ENCODE measurements at places on chromosomes 3 and 15.

GRCh38 chr15:64600794-64601193 is 140.4 kb downstream of the ZNF609 start:
- no peak for DNase-seq

DNA sequence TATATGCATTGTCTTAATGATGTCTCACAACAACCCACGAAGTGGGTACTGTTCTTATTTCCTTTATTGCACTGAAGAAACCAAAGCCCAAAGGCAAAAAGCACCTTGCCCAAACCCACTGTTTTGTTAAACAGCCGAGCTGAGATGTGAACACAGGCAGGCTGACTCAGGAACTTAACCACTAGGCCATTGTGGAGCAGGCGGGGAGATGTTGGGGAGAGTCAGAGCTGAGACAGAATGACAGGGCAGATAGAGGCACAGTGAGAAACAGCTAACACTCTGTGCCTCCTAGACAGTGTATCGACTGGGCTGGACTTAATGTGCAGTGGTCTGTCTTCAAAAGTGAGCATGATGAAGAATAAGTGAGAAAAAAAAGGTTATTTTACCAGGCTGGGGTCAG is 56.5 kb downstream of the RPLP1 start:
- no peak for DNase-seq

GRCh38 chr15:58229297-58229768 is 91.2 kb downstream of the AQP9 start:
- no peak for DNase-seq

- DNase-seq: no peak
These were observed 406.9 kb downstream of the NR2F2 start for GRCh38 chr15:96737408-96737807.

DNA sequence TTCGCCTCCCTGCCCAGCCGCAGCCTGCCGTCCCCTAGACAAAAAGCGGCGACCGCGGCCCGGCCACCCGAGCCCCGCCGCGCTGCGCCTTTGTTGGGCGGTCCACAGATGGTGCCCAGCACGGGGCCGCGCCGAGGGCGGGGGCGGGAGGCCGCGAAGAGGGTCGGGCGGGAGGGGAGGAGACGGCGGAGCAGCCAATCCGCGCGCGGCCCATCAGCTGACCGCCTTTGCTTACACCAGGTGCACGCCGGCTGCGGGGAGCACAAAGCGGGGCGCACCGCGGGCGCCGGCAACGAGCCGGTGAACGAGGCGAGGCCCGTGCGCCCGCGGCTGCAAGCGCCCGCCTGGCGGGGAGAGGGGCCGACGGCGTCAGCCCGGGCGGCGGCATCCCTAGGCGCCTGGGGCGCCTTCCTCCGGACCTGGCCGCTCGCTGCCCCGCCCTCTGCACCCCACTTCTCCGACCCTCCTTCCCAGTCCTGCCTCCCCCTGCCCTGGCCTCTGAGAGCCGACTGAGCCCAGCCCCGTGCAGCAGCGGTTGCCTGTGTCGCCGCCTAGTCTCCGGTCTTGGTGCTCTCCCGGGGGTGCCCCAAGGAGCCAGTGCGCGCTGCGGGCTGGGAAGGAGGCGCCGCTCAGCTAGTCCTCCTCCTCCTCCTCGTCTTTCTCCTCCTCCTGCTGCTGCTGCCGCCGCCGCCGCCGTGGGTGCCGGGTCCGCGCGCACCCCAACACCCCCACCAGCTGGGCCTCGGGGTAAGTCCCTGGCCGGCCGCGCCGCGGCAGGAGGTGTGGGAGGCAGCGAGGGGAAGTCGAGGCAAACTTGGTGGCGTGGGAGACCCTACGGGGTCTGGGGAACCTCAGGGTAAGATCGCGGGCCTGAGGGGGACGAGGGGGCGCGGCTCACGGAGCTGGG is at the start of gene LRRN1:
Gene LRRN1 (plus strand): TSS at position 259 of the 907 bp plus-strand sequence. CDS start 45,211 bp downstream, outside the sequence.
- DNase-seq: peak; percentile 32

GRCh38 chr15:74454764-74455500 is 6.0 kb downstream of the UBL7 start:
- DNase-seq: no peak
